ENCODE measurements at places on chromosomes 6 and 20.

- no peak for DNase-seq
These were observed 67.2 kb upstream of the RNF24 start for GRCh38 chr20:4082406-4083097.

GRCh38 chr6:71049198-71049770, 92.4 kb upstream of the B3GAT2 start:
- no peak for DNase-seq

DNA sequence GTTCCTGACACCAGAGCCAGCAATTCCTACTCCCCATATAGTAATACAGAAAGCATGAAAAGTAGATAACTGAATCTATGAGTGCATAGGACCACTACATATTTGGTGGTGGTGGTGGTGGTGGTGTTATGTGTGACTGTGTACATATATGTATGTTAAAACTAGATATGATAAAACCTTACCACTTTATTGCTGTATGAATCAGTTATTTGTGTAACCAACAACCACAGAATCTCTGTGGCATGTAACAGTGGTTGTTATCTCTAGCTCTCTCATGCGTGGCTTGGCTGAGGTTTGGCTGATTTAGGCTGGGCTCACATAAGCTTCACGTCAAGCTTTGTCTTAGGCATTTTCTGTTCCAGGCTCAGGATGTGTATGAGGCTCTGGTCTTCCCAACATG, 55.7 kb downstream of the PLCB1 start:
- DNase-seq: no peak

DNA sequence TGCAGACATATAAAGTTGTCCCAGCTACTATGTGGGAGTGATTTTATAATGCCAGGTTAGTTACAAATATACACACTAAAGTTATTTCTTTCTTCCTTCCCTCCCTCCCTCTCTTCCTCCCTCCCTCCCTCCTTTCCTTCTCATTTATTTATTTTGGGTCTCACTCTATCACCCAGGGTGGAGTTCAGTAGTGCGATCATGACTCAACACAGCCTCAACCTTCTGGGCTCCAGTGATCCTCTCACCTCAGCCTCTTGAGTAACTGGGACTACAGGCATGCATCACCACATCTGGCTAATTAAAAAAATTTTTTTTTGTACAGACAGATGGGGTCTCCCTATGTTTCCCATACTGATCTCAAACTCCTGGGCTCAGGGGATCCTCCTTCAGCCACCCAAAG, 59.2 kb downstream of the PHF20 start:
- DNase-seq: no peak

DNA sequence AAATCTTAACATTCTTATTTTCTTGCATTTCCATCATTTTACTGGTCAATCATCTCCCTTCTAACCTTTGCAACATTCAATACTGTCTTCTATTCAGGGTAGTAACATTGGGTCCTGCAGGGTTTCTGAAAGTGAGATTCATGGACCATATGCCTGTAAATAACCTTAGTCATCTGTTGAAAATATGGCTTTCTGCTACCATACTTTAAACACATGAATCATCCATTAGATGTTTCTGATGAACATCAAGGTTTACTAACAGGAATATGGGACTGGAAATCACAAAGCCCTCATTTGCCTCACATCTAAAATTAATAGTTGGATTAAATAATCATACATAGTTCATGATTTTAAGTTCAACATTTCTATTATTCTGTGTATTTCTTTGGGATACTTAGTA, 475.9 kb upstream of the MARCKS start:
- DNase-seq: no peak

DNA sequence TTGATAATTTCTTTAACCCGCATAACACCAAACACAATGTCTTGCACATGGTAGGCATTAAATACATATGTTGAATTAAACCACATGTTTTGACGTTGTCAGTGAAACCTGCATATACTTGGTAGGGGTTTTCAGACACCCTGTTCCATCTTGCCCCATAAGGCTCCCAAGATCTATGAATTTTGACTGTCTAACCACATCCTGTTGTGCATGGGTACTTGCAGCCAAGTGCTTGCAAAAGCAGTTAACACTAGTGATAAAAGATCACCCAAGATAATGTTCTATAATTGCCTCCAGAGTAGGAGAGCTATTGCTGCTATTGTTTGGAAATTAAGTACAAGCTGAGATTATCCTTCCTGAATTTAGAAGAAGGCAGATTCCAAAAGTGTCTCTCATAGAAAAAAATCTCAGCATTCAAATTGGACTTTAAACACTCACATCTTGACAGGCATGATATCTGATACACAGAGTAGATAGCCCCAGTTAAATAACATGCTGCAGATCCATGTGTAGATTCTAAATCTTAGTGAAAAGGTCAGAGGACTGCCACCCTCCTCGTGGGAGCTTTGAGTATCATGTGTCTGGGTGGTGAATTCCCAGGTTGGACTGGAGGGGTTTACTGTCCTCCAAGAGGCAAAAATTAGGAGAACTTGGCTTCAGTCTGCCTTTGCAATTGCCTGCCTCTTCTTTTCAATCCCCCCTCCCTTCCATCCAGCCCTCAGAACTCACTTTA, 25.8 kb upstream of the CCN6 start:
- DNase-seq: peak; percentile 18

DNA sequence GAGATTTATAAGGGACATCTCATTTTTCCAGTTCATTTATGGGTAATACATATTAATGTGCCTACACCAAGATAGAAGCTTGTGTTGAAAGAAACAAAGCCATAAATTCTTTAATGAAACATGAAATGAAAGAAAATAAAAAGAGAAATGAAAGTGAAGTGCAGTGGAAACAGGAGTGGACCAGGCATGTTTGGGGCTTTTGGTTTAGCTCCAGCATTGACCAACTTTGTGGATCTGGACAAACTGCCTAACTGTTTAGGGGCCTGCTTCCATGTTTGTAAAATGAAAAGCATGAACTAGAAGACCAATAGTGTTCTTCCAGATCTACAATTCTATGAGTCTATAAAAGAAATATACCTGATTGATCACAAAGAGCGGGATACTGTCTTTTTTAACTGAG, 124.9 kb downstream of the GJA10 start:
- DNase-seq: no peak

DNA sequence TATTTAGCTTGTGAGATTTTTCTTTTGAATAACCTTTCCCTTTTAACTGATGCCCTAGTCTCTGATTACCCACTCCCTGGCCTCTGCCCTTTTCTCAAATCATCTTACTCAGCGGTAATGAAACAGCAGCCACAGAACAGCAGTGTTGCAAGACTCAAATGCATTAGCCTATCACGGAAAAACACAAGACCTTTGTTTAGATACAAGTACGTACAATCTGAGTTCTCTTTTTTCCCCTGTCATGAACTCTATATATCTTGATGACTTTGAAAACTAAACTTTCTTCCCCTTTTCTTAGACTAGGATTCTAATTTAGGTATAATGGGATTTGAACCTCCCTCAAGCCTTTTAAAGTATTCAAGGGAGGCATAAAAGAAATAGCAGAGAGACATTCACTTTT, 1034.9 kb downstream of the EYS start:
- DNase-seq: no peak

DNA sequence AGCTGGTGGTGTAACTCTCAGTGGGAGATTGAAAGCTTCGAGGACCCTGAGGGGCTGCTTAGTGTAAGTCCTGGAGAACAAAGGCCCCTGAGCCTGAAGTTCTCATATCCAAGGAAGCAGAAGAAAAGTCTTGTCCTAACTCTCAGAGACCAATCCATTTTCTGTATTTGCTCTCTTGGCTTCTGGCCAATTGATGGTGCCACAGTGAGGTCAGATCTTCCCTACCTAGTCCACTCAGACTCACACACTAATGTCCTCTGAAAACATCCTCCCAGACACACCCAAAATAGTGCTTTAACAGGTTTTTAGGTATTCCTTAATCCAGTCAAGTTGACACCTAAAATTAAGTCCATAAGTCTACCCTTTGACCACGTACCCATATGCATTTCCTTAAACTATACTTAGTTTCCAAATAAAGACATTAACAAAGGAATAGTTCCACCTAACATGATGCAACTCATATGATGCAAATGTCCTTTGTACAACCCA, 29.4 kb downstream of the ZNF292 start:
- no peak for DNase-seq

- DNase-seq: no peak
These were observed 208.8 kb downstream of the TFAP2B start for GRCh38 chr6:51027283-51028065.

DNA sequence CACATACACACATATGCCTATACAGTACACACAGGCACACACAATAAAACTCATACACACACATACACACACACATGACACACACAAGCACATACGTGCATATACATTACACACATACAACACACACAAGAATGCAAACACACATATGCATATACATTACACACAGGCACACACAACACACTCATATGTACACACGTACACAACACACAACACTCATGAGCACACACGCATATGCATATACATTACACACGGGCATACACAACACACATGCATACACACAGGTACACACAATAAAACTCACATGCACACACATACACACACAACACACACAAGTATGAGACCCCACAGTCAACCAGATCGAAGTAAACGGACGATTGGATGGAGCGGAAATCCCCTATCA, 238.2 kb downstream of the ERMARD start:
- DNase-seq: no peak

- DNase-seq: no peak
These were observed 724 bp downstream of the CDKN1A start for GRCh38 chr6:36679043-36679833.
